GF-D8 (cell line): ENCODE measurements at places on chromosomes 3 and 15.

DNA sequence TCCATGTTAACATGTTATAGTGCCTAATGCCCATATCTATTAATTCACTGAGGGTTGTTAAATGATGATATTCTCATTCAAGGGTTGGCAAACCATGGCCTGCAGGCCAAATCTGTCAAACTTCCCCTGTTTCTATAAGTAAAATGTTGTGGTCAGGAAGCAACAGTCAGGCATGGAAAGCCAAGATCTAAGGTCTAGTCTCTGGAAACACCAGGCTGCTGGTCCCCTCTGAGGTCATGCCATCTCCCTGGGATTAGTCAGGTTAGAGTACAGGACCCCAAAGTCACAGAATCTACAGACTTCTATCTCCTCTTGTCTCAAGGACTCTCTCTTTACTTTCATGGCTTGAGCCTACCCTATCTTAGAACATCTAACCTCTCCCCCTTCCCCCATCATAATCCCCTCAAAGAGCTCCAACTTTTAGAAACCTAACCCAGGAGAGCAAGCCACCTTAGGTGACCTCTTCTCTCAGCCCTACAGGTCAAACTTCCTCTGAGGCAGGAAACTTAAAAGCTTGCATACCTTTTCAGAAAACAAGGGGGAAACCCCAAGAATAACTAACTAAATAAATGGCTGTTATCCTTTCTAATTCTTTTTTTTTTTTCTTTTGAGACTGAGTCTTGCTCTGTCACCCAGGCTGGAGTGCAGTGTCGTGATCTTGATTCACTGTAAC is 15.3 kb upstream of the HERC1 start:
- no peak for DNase-seq

- peak; percentile 71 for DNase-seq
Observed at GRCh38 chr15:55222588-55222987, 25.8 kb upstream of the RSL24D1 start.

DNA sequence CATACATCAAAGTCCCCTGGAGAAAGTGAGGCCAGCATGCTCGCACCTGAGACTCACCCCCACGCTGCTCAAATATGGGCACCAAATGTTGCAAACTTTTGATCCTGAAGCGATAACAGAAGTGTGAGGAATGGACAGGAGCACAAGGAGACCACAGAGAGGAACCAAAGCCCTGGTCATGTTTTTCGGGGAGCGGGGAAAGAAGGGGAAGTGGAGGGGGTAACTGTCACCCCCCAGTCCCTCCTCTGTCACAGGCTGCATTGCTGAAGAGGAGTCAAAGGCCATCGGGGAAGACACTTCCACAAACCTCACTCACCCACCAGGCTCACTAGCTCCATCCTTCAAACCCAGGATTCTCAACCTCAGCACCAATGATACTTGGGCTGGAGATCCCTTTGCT is 182.4 kb downstream of the UACA start:
- no peak for DNase-seq

- no peak for DNase-seq
Observed at GRCh38 chr3:166453478-166453877, 616.3 kb upstream of the BCHE start.

GRCh38 chr3:62538691-62539356 is 165.5 kb upstream of the FEZF2 start:
- DNase-seq, result no peak

DNA sequence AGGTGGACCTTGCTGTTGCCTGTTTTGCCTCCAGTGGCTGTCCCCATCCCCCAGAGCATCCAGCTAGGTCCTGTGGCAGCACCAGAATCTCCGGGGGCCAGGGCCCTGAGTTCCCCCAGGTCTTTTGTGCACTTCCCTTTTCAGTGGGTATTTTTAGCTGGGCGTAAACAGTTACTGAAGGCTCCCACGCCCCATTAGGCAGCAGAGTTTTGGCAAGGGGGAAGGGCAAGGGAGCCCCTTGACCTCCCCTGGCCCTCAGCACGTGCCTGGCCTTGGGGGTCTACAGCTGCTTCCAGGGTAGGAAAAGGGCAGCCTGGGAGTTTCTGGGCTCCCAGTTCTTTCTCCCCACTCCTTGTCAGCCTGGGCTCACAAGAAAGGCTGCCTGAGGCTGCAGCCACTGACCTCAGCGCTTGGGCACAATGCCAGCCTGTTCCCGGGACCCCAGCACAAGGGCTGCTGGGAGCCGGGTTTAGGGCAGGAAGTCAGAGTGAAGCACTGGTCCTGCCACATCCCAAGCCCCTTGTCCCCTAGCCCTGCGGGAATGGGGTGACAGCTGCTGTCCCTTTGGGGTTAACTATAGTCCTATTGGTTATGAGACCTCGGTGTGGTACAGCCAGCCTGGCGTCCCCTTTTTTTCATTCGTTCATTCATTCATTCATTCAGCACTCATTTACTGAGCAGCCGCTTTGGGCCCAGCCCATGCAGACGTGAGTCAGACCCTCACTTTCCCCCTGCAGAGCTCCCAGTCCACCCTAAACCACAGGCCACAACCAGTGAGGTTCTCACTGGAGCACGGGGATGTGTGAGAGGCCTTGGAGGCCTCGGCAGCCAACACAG is 8.4 kb downstream of the CSK start:
- DNase-seq, result peak; percentile 66

GRCh38 chr3:194206320-194206719 is 70.4 kb downstream of the HES1 start:
- peak; percentile 39 for DNase-seq

DNA sequence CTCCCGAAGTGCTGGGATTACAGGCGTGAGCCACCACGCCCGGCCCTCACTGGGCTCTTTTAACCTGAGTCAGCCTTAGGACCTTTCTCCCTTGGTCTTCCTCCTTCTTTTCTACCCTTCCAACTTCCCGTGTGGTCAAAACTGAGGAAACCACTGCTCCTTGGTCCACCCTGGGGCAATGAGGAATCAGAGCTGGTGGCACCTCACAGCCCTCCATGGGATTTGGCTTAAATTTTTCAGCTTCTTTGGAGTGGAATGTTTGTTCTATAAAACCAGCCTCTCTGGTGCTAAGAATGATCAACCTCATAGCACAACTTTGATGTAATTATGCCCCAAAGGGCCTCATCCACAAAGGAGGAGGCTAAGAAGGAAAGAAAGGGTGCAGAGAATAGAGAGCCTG is 76.6 kb upstream of the CFAP20DC start:
- no peak for DNase-seq

DNA sequence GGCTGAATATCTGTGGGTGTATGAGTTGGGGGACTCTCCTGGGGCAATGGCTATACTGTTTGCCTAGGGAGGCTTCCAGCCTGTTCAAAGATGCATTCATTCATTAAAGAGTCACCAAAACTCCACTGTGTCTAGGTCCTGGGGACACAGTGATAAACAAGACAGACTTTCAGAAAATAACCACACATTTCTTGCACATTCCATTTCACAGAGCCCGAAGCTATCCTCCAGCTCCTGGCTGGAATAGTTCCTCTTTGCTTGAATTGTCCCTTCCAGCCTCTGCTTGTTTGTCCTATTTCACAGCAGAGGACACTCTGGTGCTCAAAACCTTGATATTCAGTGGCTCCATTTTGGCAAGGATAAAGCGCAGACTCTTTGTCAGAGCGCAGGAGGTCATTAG is 61.7 kb upstream of the ITGA11 start:
- no peak for DNase-seq

- DNase-seq, result no peak
Observed at GRCh38 chr3:73681198-73681597, 56.5 kb upstream of the PDZRN3 start.

GRCh38 chr15:69090197-69090948 is 70.1 kb upstream of the GLCE start:
- DNase-seq, result no peak

GRCh38 chr3:128496602-128497304 is 3.8 kb upstream of the GATA2 start:
- no peak for DNase-seq

GRCh38 chr15:60916032-60916678 is 312.9 kb downstream of the RORA start:
- no peak for DNase-seq
